ENCODE measurements at places on chromosomes 1 and 21.

- no peak for DNase-seq
These were observed 395.9 kb upstream of the CAMK1G start for GRCh38 chr1:209187589-209187988.

DNA sequence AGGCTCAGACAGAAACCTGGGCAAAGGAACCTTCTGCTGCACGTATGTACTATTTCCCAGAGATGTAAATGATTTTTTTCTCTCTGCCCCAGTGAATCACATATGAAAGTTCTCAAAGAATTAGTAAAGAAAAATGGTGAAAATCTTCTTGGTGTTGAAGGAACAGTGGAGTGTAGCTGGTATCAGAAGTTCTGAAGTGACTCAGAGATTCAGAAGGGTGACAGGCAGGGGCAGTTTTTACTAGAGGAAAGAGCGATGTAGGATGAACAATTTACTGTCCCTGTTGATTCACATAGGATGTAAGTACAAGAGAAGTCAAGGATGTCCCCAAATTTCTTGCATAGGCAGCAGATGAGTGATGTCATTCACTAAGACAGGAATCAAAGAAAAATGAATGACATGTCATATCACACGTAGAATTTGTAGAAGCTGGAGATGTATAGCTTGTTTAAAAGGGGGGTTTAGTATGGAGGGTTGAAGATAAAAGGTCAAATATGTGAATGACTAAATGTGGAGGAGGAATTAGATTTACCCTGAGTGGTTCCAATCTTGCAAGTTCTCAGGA lies 26.4 kb downstream of the WLS start:
- DNase-seq, result no peak

- no peak for DNase-seq
These were observed 226.8 kb downstream of the DNAH14 start for GRCh38 chr1:225156254-225156653.

- DNase-seq, result no peak
These were observed 19.2 kb downstream of the CD1D start for GRCh38 chr1:158199849-158200248.

DNA sequence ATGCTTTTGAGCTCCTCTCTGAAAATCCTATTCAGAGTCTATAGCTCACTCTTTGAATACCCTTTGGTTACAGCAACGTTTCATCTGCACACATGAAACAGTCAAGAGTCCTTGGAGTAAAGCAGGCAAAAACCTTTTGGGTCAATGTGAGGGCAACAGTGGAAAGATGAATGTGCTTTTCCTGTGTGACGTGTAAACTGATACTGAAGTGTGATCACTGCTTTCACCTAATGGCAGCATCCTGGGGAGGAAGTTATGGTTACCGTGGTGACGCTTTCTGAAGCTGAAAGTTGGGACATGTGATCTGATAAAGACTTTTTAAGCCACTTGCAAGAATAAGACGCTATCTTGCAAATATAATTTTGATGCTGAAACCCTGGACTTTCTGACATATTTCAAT lies 160.0 kb downstream of the SEC16B start:
- no peak for DNase-seq

DNA sequence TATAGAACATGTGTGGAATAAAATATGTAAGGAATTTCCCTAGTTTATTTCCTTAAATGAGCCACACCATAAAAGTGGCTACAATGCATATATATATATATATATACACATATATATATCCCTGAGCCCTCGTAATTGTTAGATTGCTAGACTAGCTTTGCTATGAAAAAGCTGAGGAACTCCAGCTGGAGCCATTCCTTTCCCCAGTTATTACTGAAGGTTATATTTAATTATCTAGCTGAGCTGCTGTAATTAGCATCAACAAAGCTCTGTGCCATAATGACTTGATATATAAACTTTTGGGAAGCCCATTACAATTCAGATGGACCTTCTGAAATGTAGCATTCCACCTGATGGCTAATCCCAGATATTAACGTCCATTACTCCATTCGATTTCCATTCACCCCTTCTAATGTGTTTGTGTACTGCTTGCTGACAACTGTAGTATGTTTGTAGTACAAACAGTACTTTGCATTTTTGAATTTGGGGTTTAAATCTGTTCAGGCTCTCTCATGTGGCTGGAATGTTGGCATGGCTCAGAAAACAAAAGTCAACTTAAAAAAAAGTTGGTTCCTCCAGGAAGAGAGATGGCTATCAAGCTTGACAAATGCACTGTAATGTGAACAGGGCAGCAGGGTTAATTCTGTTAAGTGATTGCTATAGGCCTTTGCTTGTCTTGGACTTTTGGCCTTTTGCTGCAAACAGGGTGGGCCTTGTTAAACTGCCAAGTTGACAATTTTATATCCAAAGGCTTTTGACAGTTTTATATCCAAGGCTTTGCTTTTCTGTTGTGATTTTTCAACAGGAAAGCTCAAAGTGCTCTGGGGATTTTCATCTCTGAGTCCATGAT lies 170.0 kb downstream of the LTN1 start:
- DNase-seq, result no peak

DNA sequence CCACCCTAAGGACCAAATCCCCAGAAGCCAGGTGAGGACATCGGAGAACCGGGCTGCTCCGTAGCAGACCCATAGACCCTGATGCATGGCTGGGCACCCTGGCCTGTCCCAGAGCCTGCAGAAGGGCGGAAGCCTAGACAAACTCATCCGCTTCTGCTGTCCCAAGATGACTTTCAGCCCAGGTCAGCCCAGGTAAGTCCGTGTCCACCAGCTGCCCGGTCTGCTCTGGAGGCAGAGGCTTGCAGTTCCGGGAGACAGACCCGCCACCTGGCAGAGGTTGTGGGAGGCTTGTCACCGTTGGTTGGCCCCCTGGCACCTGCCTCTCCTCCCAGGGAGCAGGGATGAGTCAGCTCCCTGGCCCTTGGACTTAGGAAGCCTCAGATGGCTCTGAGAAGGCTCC lies 22.8 kb upstream of the POFUT2 start:
- DNase-seq, result no peak

- no peak for DNase-seq
These were observed 982 bp downstream of the SLC9A1 start for GRCh38 chr1:27153927-27154358.

DNA sequence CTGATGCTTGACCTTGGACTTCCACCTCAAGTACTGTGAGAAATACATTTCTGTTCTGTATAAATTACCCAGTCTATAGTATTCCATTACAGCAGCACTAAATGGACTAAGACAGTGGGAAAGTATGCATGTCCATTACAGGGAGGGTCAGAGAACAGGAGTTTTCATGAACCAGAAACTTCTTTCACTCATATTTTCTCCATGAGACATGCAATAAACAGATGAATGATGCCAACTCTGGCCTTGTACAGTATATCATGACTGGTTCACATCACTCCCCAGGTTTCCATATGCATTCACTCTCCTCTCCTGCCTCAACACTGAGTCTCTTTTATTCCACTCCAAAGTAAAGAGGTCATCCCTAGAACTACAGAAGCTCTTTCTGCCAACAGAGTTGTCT lies 4.5 kb upstream of the IFI16 start:
- no peak for DNase-seq

- DNase-seq, result no peak
These were observed 38.0 kb upstream of the EPS8L3 start for GRCh38 chr1:109801791-109802135.

GRCh38 chr1:118335331-118335732 lies 150.3 kb upstream of the SPAG17 start:
- DNase-seq, result no peak

GRCh38 chr1:69976896-69977295 lies 228.5 kb downstream of the LRRC40 start:
- DNase-seq, result no peak

GRCh38 chr1:84062496-84062895 lies 63.6 kb upstream of the TTLL7 start:
- DNase-seq, result no peak

GRCh38 chr1:197928849-197929336 lies 11.7 kb downstream of the LHX9 start:
- no peak for DNase-seq

DNA sequence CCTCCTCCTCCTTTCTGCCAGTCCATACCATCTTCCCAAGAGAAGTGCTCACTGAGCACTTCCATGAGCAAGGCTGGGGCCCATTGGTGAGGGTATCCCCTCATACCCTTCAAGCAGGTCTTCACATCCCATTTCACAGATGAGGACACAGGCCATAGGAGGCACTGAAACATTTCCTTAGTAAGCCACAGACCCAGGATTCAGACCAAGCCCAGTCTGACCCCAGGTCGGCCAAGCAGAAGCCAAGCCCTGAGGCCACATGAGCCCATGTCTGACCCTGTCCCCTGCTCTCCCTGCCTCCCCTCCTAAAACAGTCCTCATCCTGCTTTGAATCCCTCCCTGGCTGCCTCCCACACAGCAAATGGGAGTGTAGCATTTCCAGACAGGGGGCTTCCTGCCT lies 146.2 kb downstream of the ZSCAN20 start:
- no peak for DNase-seq

DNA sequence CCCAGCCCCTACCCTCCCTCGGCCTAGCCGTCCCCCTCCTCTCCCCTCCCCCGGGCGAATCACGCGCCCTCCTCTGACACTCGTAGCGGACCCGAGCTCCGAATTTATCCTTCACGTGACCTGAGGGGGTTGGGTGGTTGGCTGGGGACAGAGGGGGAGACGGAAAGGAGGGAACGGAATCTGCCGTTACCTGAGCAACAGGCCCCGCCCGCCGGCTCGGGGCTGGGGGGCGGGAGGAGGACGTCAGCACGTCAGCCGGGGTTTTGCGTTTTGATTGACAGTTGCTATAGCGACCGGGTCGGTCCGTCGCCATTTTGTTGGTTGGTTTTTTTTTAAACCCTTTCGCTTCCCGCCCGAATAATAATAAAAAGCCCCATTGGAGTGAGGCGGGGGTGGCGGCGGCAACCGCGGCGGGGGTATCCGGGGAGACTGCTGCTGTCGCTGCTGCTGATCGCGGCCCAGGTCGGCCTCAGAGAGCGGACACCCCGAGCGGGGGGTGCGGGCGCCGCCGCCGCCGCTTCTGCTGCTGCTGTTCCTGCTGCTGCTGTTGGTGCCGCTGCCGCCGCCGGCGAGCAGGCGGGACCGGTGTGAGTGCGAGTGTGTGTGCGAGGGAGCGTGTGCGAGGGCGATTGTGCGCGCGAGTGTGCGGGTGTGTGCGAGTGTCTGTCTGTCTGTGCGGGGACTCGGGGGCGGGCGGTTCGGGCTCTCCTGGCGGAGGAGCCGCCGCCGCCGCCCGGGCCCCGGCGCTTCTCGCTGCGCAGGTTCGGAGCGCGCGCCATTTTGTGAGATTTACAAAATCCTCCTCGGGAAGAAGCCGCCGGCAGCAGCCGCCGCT lies at the start of gene DYRK1A:
Gene DYRK1A (plus strand): TSS at position 292 of the 835 bp plus-strand sequence. CDS start 53,602 bp downstream, outside the sequence.
- peak; percentile 92 for DNase-seq

DNA sequence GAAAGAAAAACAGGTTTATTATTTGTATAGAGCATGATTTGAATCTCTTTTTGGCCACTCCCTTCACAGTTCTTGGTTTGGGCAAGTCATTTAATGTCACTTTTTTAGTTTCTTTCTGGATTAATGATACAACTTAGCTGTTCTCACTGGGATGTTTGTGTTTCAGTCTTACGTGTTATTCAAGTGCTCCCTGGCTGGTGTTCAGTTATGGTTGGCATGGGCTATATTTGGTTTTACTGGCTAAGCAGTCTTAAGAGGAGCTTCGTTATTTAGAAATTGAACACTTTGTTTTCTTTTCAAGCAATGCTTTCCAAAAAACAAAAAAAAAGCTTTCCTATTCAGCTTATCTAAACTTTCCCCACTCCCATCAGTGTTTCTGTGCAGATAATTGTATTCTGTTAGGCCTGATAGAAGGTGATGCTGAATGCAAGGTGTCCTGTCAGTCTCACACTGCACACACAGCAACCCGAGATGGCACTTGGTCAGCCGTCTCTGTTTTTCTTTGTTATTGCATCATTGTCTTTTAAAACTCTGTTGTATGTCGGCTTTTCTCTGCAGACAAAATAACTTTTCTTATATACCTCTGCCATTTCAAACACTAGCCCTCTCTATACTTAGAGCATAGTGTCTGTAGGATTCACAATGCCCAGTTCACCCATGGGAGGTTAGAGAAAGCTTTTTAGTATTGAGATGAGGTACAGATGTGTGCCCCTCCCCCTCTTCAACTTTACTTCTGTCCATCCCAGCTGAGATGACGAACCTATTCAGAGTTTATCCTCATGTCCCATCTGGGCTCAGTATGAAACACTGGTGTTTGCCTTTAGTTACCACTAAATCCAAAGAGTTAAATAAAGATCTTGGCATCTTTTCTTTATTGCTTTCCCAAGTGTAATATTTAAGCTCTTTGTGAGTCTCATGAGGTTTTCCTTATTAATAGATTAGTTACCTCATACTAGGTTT lies 80.2 kb downstream of the VPS13D start:
- DNase-seq, result no peak

DNA sequence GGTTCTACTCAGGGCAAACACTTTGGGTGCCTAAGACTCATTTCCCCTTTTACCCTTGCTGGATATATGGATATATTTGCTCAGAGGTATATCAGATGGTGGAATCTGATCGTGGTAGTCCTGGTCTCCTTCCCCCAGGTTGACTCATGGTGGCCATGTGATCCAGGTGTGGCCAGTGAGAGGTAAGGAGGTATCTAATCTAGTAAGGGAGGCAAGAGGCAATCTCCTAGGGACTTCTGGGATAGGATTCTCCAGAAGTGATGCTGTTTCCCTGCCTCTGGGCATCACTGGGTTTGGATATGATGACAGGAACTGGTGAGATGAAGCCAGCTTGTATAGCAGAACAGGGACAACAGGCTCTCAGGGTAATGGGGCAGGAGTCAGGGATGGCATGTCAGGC lies 8.5 kb upstream of the DENND2D start:
- DNase-seq, result no peak
